ENCODE measurements at places on chromosomes 16 and 17.

GRCh38 chr17:17978481-17979424 lies 6.1 kb downstream of the DRC3 start:
- no peak for DNase-seq

GRCh38 chr16:68236826-68237242 lies 907 bp upstream of the ESRP2 start:
- no peak for DNase-seq

DNA sequence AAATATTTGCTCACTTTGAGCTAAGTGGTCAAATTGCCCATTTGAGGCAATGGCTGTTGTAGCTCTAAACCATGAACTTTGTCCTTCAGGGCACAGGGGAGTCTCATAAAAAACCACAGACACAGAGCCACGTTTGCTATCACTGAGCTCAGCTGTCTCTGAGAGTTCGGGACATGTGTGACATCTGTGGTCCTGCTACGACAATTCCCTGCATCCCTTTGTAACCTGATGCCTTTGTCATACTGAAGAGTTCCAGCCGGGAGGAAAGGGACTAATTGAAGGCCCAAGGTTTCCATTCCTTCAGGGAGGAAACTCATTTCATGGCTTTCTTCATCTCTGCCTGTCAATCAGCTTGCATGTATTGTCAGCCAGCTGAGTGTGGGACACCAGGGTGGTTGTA lies 599.4 kb upstream of the CDH5 start:
- no peak for DNase-seq

GRCh38 chr16:67254801-67255552 lies 6.2 kb downstream of the SLC9A5 start:
- no peak for DNase-seq

DNA sequence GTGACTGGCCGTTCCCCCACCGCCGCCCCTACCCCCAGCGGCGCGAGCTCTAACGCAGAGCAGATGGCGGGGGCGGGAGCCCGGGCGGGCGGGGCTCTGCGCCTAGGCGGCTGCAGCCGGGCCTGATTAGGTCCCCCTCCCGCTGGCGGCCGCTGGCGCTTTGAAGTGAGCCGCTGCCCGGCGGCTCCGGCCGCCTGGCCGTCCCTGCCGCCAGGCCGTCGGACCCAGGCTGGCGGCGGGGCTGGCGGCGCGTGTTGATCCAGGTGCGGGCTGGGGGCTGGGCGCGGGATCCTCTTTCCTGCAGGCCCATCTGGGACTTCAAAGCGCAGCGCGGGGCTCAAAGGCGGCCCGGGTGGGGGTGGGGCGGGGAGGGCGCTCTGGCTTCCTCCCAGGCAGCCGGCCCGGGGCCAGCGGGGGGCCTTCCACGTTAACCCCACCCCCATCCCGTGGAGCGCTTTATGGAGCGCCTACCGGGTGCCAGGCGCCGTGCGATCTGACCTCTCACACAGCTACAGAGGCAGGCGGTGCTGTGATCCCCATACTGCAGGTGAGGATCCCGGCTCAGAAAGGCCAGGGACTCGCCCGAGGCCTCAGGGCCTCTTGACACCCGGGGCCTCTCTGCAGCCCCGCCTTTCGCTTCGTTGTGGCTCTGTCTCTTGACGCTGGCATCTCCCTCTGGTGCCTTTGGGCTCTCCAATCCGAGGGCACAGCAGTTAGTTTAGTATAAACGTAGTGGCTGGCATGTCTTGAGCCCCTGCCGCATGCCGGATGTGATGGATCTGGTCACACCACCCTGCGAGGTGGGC lies 80.0 kb upstream of the NKD1 start:
- DNase-seq = peak; percentile 26

DNA sequence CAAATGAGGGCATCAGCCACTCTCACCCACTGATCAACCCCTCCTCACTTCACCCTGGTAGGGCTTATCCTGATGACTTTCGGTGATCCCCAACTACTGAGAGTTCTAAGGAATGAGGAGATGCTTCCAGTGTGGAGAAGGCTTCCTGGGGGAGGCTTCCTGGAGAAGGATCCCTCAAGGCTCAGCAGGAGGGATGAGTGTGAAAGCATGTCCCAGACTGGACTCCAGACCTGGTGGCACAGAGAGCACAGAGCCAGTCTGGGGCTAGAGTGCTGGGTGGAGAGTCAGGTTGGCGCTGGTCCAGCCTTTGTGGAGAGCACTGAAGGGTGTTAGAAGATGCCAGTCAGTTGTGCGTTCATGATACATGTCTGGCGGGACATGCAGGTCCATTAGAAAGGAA lies 53.7 kb downstream of the PLD6 start:
- no peak for DNase-seq

- no peak for DNase-seq
These were observed 52.5 kb upstream of the B4GALNT2 start for GRCh38 chr17:49079840-49080663.

GRCh38 chr16:46974352-46974751 lies 878 bp upstream of the DNAJA2 start:
- no peak for DNase-seq

- no peak for DNase-seq
These were observed 173.0 kb downstream of the CBLN1 start for GRCh38 chr16:49108611-49109010.

- no peak for DNase-seq
These were observed 6.8 kb downstream of the SLC35B1 start for GRCh38 chr17:49700960-49701359.

DNA sequence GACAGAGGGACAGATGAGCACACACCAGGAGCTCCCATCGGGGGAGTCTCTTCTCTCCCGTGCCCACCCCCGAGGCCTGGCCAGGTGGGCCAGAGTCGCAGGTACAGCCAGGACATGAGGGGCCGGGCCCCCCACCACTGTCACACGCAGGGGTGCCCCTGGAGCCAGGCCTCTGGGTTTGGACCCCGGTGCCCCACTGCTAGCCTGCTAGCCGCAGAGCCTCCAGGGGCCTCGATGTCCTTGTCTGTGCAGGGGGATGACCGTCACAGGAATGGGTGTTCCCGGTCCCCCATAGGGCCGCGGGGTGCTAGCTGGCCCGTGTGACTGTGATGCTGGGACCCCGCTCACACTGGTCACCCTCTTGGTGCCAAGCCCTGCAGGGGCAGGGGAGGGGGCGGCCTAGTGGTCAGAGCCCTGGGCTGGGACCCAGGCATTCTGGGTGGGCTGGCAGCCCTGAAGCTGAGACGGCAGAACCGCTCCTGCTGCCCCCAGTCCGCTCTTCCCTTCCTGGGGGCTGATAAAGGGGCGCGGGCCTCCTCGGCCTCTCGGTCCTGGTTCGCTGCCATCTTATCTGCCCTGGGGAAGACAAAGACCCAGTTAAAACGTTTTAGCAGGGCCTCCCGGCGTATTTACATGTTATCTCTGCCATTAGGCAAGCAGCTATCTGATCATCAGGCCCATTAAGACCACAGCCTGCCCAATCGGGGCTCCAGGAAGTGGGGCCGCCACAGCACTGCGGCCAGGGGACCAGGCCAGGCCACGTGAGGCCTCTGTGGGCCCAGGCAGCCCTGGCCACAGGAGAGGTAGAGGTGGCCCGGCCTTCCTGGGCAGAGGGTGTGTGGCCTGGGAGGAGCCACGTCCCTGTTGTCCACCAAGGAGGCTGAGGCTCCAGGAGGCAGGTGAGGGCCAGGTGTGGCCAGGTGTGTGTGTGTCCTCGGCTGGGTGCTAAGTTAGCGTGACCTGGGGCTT lies 57.2 kb upstream of the ZC3H18 start:
- DNase-seq = no peak

- DNase-seq = no peak
These were observed 721.9 kb downstream of the WWOX start for GRCh38 chr16:78821335-78821734.

DNA sequence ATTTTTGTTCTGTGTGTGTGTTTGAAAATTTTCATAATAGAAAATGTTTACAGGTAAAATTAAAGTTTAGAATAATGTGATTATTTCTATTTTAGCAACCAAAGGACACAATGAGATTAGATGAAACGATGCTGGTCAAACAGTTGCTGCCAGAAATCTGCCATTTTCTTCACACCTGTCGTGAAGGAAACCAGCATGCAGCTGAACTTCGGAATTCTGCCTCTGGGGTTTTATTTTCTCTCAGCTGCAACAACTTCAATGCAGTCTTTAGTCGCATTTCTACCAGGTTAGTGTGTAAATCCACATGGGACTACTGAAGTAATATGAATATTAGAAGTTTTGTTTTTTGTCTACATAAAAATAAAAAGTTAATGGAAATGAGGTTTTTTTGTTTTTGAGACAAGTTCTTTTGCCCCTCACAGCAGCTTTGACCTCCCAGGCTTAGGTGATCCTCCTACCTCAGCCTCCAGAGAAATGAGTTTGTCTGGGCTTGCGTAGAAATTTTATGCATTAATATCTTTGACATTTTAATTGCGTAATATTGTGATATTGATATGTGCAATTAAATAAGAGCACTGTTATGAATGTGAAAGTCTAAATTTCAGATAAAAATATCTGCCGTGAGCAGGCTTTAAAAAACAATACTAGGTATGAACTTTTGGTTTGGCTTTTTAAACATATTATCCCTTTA lies 68.5 kb downstream of the NF1 start:
- no peak for DNase-seq

DNA sequence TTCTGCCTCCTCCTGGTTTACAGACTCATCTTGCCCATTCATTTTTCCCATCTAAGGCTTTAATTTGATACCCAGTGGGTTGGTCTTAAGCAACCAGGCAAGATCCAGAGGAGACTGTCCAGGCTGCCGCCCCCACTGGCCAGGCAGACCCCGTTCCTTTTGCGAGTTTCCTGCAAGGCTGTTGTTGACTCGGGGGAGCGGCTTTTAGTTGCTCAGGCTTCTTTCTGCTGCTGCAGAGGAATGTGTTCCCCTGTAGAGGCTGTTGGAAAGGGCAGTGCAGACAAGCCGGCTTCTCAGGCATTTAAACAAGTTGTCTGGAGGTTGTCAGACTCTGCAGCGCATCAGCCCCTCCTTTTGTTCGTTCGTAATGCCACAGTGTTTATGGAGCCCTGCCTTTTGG lies 231.2 kb downstream of the PRKCA start:
- DNase-seq = no peak

GRCh38 chr17:39607851-39608130 lies at the start of gene NEUROD2:
Gene NEUROD2, minus strand, starts transcription at chr17:39607920. Its CDS starts 1,321 bp downstream, at chr17:39606599.
- no peak for DNase-seq

DNA sequence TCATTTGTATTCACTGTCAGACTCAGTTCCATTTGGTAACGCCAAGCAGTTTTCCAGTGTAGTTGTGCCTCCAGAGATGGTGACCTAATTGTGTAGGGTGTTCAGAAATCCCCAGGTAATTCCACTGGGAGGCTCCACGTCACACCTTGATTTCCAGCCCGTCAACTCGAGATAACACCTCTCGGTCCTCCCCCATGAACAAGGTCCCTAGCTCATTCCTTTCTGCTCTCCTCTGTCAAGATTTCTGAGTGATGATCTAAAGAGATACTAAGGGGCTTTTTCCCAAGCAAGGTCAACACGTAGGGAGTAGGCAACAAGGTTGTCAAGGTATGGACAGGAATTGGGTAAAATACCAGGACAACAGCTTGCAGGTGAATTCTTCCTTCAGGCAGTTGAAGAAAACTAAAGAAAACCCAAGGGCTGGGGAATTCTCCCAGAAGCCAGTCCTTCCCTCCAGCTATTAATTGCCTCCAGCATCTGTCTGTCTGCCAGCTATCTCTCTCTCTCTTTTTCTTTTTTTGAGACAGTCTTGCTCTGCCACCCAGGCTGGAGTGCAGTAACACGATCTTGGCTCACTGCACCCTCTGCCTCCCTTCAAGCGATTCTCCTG lies 31.4 kb downstream of the GPRC5B start:
- no peak for DNase-seq

DNA sequence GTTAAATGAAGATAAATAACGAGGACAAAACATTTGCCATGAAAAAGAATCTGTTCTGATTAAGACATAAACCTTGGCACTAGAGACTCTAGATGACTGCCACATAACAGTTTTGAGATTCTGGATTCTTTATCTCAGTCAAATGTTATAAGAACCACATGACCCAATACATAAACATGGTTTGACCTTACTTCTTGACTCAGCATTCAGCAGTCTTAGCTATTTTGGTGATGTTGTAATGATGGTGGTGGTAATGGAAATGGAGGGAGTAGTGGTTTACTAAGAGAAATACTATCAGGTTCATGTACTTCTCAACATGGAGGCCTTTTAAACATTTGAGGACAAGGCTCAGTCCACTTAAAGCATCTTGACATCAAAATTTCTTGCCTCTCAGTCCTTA lies 925.4 kb downstream of the CDH11 start:
- no peak for DNase-seq

DNA sequence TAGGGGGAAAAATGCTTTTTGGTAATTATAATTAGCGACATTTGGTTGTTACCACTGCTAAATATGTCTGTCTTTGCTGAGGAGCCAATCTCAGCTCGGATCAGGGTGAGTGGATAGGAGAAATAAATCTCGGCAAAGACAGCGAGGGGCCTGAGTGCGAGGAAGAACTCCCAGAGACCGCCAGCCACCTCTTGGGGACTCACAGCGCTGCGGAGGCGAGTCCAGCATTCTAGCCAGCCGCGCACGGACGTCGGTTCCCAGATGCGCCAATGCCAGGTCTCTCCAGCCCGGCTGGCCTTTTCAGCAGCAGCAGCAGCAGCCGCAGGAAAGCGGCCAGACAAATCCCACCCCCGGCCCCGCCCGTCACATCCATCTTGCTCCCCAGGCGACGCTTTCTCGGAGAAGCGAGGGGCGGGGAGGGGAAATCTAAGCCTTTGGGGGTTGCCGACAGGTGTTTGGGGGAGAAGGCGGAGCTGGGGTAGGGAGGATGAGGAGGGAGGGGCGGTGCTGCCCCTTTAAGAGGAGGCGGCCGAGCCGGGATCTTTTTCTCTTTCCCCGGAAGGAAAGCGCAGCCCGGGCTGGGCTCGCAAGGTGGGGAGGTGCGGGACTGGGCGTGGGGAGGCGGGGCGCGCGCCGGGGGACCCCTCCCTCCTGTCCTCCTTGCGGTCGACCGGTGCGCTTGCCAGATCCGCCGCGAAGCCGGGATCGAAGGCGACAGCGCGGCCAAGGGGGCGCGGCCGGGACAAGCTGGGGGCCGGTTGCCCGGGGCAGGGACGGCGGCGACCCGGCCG lies at the start of gene ITGA3:
TSS of gene ITGA3 (plus strand) at position 685 of the 791 bp plus-strand sequence. CDS start 330 bp downstream, outside the sequence.
- peak; percentile 68 for DNase-seq

DNA sequence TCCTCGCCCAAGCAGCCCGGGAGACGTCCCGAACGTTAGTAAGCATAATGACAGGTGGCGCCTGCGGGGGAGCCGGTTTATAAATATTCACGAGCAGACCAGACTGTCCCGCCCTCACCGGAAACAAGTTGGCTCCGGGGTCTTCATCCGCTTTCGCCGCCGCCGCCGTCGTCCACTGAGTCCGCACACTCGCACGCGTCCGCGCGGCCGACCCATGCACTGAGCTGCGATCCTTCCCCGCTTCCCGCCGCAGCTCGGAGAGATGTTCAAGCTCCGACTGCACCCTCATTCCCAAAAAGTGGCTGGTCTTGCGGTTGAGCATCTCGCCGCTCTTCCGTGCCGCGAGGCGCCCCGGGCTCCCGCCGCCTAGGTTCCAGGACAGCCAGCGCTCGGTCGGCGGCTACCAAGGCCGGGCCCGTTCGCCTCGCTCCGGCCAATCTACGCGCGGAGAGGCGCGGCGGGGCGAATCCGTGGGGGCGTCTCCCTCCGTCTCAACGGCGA lies 385 bp downstream of the CFAP119 start:
- DNase-seq = peak; percentile 65

Measured in DND-41 (cell line).